Naive thymus-derived CD4-positive, alpha-beta T cell (primary cell): ENCODE measurements at places on chromosomes 12 and 14. TPM values are rescaled to one million over a fixed set of nuclear protein-coding genes. Genes with fewer than 3 reads are reported as not detected.

- H3K27me3 ChIP-seq: no peaks in the 10 kb centered on the region
- H3K4me3 ChIP-seq: no peak overlapping the region
- no peaks in the 10 kb centered on the region for H3K36me3 ChIP-seq
- peaks cover 14% of the 10 kb centered on the region for H3K4me1 ChIP-seq
- H3K27ac ChIP-seq: no peak overlapping the region
These were observed 2.6 kb upstream of the RASAL1 start for GRCh38 chr12:113137861-113138783.

- H3K4me1 ChIP-seq: no peaks in the 10 kb centered on the region
- no peaks in the 10 kb centered on the region for H3K27me3 ChIP-seq
These were observed 2.3 kb downstream of the VWF start for GRCh38 chr12:6122201-6122600.

DNA sequence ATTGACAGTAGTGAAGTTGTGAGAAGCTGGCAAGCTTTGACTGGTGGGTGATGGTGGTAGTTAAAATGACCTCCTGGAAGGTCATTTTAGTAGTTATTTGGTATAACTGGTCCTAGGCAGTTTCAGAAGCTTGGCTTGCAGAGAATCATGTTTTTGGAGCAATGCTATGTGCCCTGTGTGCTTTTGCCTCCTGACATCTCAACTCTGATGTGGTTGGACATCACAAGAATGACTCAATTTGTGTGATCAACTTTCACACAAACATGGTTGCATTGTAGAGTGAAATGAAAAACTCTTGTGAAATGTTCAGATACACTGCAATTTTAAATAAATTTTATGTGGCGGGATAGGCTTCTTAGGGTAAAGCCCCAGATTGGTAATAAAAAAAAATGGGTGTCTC, 8.3 kb upstream of the ABCD2 start:
- DNase-seq: no peak
- H3K27me3 ChIP-seq: no peaks in the 10 kb centered on the region
- no peak overlapping the region for H3K4me3 ChIP-seq

GRCh38 chr12:56947633-56948456, 9.6 kb downstream of the RDH16 start:
- DNase-seq: no peak
- H3K4me3 ChIP-seq: no peak overlapping the region
- H3K36me3 ChIP-seq: no peaks in the 10 kb centered on the region
- H3K4me1 ChIP-seq: no peaks in the 10 kb centered on the region
- no peak overlapping the region for H3K27ac ChIP-seq
- H3K27me3 ChIP-seq: no peaks in the 10 kb centered on the region

GRCh38 chr12:574475-575128, 88.6 kb downstream of the NINJ2 start:
- DNase-seq: no peak
- H3K4me3 ChIP-seq: no peak overlapping the region
- no peaks in the 10 kb centered on the region for H3K36me3 ChIP-seq
- H3K27ac ChIP-seq: no peak overlapping the region

GRCh38 chr14:67619446-67620216, at the start of gene ARG2:
Gene ARG2, plus strand, starts transcription at chr14:67619920. Its CDS starts 58 bp downstream, at chr14:67619978.
- peak; percentile 92 for DNase-seq
- H3K27ac ChIP-seq: peak within 1 kb of the TSS; percentile 82
- no peaks in the 10 kb centered on the region for H3K27me3 ChIP-seq
- H3K4me3 ChIP-seq: peak within 1 kb of the TSS; percentile 93

Gene SLC7A7
- total RNA-seq: 0.59 and 1.1 TPM in 2 replicates

- no peaks in the 10 kb centered on the region for H3K27me3 ChIP-seq
- H3K36me3 ChIP-seq: peaks cover 4% of the 10 kb centered on the region
- peak overlapping the region; percentile 48 for H3K4me3 ChIP-seq
- H3K4me1 ChIP-seq: peaks cover 92% of the 10 kb centered on the region
- peak overlapping the region; percentile 69 for H3K27ac ChIP-seq
- DNase-seq: peak; percentile 17
These were observed 7.0 kb downstream of the NIN start for GRCh38 chr14:50823762-50824636.

DNA sequence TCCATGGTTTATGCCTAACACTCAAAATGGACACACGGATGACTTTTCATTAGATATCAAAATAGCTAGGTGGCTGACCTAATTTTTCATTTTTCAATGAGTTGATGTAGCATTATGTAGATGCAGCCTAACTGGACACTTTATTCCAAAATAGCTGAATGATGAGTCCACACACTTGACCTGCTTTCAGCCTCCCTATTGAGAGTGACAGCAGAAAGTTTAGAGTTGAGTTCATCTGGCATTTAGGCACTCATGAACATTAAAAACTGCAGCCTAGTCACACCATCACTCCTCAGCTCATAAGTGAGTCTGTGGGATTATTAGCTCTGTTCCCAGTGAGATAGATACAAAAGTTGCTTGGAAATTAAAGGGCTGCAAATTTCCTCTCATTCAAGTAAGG, 307.3 kb upstream of the PRKD1 start:
- no peaks in the 10 kb centered on the region for H3K36me3 ChIP-seq
- no peak overlapping the region for H3K27ac ChIP-seq
- H3K4me1 ChIP-seq: no peaks in the 10 kb centered on the region
- no peak overlapping the region for H3K4me3 ChIP-seq
- no peaks in the 10 kb centered on the region for H3K27me3 ChIP-seq

Gene TAS2R42
- total RNA-seq: not detected

DNA sequence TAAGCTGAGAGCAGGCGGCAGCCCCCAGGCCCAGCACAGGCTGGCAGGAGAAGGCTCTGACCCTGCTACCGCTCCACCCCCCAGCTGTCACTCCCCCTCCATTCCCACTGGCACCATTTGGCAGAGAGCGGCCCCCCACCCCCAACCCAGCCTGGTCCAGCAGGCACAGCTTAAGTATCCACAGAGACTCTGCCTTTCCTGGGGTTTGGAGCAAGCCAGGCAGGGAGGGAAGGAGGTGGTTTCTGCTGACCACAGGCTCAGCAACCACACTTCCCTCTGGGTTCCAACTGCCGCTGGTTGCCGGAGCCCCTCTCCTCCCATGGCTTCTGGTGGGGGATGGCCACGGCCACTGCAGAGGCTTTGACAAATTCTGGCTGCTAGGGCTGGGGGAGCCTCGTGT, 30.5 kb upstream of the CCND2 start:
- H3K27ac ChIP-seq: no peak overlapping the region
- DNase-seq: no peak
- no peak overlapping the region for H3K4me3 ChIP-seq
- H3K27me3 ChIP-seq: no peaks in the 10 kb centered on the region

GRCh38 chr14:85281921-85282320, 248.0 kb upstream of the FLRT2 start:
- H3K27ac ChIP-seq: no peak overlapping the region
- H3K4me3 ChIP-seq: no peak overlapping the region
- H3K36me3 ChIP-seq: no peaks in the 10 kb centered on the region
- no peaks in the 10 kb centered on the region for H3K4me1 ChIP-seq
- no peaks in the 10 kb centered on the region for H3K27me3 ChIP-seq

DNA sequence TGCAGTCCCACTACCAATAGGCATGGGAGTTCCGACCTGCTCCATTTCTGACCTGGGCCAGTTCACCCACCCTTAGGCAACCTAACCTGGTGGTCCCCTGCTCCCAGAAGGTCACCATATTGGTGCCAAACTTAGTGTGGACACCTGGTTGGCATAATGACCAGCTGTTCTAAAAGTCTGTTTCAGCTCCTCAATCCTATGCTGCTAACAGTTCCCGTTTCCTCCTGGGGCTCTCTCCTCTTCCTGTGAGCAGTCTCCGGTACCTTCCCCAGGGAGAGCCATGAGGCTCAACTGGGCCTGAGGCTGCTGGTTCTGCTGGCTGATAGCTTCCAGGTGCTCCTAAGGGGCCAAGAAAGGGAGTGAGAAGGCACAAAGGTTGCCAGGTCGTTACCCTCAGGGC, 15.9 kb upstream of the BLTP3B start:
- H3K4me1 ChIP-seq: no peaks in the 10 kb centered on the region
- no peaks in the 10 kb centered on the region for H3K36me3 ChIP-seq
- H3K27ac ChIP-seq: no peak overlapping the region
- no peak overlapping the region for H3K4me3 ChIP-seq
- H3K27me3 ChIP-seq: no peaks in the 10 kb centered on the region
- no peak for DNase-seq

GRCh38 chr14:57380935-57381334, 9.5 kb upstream of the NAA30 start:
- no peak overlapping the region for H3K27ac ChIP-seq
- H3K36me3 ChIP-seq: no peaks in the 10 kb centered on the region

Gene GPRC5A
- not detected for total RNA-seq

Gene APAF1
- 29.9 and 33.1 TPM in 2 replicates for total RNA-seq

- no peak overlapping the region for H3K4me3 ChIP-seq
- no peak overlapping the region for H3K27ac ChIP-seq
- DNase-seq: no peak
- peaks cover 5% of the 10 kb centered on the region for H3K4me1 ChIP-seq
- H3K27me3 ChIP-seq: no peaks in the 10 kb centered on the region
These were observed 14.5 kb upstream of the SLC38A2 start for GRCh38 chr12:46386877-46387629.

GRCh38 chr12:69642531-69642930, 31.8 kb upstream of the LRRC10 start:
- no peaks in the 10 kb centered on the region for H3K36me3 ChIP-seq
- no peaks in the 10 kb centered on the region for H3K27me3 ChIP-seq
- H3K27ac ChIP-seq: no peak overlapping the region

DNA sequence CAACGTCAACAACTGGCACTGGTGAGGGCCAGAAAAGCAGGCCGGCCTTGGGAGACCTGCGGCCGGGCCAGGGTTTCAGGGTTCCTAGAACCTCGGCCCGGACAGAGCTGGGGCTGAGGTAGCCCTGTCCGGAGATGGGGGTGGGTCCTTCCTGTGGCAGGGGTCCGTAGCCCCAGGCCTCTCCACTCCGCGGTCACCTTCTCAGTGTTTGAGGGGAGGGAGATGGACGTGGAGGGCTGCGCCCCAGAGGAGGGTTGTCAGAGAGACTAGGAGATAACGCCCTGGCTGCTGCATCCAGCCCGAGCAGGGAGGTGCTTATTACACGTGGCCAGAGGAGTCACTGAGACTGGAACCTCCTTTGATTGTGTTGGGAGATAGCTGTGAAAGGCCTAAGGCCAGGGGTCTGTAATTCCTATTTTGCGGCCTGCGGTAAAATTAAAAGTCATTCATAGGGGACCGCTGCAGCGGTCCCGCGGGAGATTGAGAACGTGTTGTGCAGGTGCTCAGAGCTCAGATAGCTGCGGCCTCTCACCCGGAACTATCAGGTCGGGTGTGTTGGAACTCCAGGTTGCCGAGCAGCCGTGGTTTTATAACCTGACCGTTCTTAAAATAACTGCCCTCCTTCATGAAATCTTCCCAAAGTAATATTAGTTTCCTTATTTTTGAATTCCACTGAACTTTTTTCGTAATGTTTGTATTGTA, 507 bp downstream of the AHSA1 start:
- H3K4me1 ChIP-seq: peaks cover 20% of the 10 kb centered on the region
- H3K36me3 ChIP-seq: peaks cover 16% of the 10 kb centered on the region
- H3K27ac ChIP-seq: peak overlapping the region; percentile 82
- H3K4me3 ChIP-seq: peak overlapping the region; percentile 100
- H3K27me3 ChIP-seq: no peaks in the 10 kb centered on the region

DNA sequence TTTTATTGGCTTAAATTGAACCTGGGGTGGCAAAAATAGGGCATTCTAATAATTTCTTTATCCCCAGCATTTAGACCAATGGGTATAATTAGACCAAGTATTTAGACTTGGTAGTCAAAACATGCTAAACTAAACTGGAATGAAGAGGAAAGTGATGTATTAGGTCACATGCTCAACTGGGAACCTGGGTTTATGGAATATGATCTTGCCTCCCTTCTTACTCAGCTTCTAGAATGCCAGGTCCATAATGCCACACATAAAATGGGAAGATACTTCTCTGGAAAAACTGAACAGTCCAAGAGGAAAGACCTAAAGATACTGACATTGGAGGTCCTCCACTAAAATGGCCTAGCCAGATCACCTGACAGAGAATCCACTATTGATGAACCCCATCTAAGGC, 6.2 kb upstream of the BIN2 start:
- DNase-seq: no peak
- peak overlapping the region; percentile 65 for H3K27ac ChIP-seq
- no peaks in the 10 kb centered on the region for H3K27me3 ChIP-seq
- H3K4me3 ChIP-seq: peak overlapping the region; percentile 59
- H3K4me1 ChIP-seq: peaks cover 61% of the 10 kb centered on the region
- H3K36me3 ChIP-seq: no peaks in the 10 kb centered on the region

Gene MANSC4
- total RNA-seq: not detected

Gene KHNYN
- 132 TPM for total RNA-seq

DNA sequence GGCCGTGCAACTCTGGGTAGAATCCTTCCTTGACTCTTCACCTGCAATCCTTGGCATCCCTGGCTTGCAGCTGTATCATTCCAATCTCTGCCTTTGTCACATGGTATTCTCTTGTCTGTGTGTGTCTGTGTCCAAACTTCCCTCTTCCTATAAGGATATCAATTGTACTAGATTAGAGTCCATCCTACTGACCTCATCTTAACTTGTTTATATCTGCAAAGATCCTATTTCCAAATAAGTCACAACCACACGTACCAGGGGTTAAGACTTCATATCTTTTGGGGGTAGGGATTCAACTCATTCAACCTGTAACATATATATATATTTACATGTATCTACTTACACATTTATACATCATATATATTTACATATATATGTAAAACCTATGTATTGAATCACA, 29.6 kb upstream of the RASSF3 start:
- no peak overlapping the region for H3K27ac ChIP-seq
- peaks cover 6% of the 10 kb centered on the region for H3K4me1 ChIP-seq
- DNase-seq: no peak
- no peaks in the 10 kb centered on the region for H3K27me3 ChIP-seq
- no peaks in the 10 kb centered on the region for H3K36me3 ChIP-seq

Gene CLEC4D
- not detected in 2 replicates for total RNA-seq

DNA sequence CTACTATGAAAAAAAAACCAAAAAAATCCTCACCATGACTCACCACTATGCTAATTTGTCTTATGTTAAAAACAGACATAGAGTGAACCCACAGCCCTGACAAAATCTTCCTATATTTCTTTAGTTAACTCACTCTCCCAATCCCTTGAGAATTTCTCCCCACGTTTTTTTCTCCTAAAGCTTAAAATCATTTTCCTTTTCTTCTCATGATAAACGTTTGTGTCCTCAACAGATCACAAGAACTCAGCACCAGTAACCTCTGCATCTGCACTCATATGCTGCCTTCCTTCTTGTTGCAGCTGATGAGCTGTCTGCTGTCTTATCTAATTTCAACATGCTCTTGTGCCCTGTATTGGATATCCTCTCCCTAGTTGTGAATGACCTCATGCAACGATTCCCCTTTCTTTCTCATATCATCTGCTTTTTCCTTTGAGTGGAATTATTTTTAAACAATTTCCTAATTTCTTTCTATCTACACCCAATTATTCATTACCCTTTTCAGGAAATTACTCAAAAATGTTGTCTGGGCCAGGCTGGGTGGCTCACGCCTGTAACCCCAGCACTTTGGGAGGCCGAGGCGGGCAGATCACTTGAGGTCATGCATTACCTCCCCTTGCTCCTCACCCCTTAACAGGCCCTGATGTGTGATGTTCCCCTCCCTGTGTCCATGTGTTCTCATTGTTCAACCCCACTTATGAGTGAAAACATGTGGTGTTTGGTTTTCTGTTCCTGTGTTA, 427.5 kb upstream of the MGAT4C start:
- H3K36me3 ChIP-seq: no peaks in the 10 kb centered on the region
- DNase-seq: no peak
- no peaks in the 10 kb centered on the region for H3K4me1 ChIP-seq
